ENCODE measurements at places on chromosomes 16 and 17.

- no peak for DNase-seq
Observed at GRCh38 chr17:55735731-55736405, 13.2 kb upstream of the TMEM100 start.

DNA sequence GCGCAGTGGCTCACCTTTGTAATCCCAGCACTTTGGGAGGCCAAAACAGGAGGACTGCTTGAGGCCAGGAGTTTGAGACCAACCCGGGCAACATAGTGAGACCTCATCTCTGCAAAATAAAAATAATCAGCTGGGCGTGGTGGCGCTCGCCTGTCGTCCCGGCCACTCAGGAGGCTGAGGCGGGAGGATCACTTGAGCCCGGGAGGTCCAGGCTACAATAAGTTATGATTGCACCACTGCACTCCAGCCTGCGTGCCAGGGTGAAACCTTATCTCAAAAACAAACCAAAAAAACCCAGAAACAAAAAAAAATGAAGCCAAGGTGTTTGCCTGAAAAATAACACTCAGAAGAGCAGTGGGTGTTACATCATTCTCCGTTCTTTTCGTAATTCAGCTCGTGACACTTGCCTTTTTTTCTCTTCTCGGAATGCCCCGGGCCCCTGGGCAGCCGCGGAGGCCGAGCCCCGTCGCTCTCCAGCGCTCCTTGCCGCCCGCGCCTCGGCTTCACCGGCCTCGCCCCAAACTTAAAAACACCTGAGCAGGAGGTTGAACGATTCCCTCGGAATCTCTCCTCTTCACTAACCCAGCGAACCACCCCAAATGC, 17.0 kb downstream of the PRCD start:
- no peak for DNase-seq

GRCh38 chr16:35510701-35511100, 2051.3 kb downstream of the TP53TG3F start:
- no peak for DNase-seq

DNA sequence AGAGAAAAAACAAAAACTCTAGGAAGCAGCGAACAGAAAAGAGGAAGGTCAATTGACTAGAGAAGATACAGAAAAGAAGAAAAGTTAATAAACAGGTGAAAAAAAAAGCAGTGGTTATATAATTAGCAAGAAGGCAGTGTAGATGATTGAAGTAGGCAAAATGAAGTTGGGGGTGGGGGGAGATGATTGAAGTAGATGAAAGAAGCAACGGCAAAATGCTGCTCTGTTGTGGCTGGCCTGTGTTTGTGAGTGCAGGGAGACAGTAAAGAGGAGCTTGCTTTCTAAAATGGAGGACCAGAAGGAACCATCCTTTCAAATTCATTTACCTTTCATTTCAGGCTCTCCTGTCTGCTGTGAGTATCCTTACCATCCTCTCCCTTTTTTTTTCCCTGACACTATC, 3.6 kb downstream of the EVI2B start:
- DNase-seq = no peak

DNA sequence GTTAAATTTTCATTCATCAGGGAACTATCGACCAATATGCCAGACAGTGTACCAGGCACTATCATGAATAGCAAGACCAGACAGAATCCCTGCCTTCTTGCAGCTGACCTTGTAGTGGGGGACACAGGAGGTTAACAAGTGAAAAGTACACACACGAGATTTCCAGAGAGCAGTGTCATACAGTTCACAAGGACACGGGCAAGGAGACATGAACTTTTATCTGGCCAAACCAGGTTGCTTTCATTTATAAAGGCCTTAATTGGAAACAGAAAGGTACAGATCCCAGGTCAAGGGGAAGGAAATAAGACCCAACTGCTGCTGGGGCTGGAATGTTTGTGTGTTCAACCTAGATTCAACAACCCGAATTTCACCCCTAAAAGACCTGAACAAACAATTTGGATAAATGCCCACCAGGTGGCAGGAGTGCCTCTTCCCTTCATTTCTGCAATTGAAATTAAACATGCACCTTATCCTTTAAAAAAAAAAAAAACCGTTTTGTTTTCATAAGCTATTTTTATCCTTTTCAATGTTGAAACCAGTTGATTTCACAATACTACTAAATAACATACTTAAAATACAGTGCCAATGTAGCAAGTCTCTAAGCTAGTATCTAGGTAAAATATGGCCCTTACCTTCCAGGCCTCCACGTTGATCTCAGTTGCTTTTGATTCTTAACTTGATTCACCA, 65.9 kb downstream of the EMP2 start:
- peak; percentile 35 for DNase-seq

GRCh38 chr16:65662256-65662655, 540.4 kb upstream of the CDH11 start:
- no peak for DNase-seq

All from cerebellum (tissue), 4 donors.